ENCODE measurements at places on chromosomes 1 and 21.

DNA sequence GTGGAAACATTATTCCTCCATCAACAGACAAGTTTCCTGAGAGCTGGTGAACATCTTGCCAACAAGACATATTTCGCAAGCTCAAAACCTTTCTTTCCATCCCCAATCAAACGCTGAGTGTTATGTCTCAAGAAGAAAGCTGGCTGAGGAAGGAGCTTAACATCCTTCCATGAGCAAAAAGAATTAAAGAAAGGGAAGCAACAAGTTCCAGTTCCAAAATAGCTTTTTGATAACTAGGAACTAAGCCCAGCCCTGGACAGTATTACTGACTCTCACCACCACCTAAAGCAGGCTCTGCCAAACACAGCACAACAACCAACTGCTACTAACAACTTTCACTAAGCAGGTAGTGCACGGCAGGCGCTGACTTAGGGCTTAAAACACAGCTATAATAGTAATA lies 50.2 kb downstream of the CAPZB start:
- no peak for DNase-seq

GRCh38 chr21:15066123-15066575 lies 1.3 kb upstream of the NRIP1 start:
- DNase-seq: no peak

DNA sequence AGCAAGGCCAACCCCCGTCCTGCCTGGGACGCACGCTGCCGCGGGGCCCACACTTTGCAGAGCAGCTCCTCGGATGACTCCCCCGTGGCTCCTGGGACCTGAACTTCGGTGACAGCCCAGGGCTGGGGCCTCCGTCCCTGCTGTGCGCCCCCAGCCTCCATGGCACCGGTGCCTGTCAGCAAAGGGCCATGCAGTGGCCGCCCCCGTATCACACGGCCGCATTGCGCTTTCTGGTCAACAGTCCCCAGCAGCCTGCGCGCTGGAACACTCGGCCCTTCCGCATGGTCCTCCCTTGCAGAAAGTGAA lies 18.0 kb downstream of the NADK start:
- DNase-seq: no peak

DNA sequence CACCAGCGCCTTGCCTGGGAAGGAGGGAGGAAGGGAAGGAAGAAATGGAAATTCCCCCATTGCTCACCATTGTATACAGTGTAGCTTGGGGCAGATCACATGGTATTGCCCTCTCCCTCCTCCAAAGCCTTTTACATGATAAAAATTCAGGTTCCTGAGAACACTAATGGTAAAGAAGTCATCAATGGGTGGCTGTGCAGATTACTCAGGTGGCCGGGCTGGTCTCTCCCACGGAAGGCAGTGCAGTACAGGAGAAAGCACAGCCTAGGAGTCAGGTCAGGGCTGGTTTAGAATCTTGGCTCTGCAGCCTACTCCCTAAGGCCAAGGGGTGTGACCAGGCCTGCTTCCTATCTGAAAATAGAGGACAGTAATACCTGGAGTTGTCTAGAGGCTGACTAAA lies 107.9 kb downstream of the SUSD4 start:
- no peak for DNase-seq
